HS-5 (cell line): ENCODE measurements at places on chromosomes 11 and 22.

DNA sequence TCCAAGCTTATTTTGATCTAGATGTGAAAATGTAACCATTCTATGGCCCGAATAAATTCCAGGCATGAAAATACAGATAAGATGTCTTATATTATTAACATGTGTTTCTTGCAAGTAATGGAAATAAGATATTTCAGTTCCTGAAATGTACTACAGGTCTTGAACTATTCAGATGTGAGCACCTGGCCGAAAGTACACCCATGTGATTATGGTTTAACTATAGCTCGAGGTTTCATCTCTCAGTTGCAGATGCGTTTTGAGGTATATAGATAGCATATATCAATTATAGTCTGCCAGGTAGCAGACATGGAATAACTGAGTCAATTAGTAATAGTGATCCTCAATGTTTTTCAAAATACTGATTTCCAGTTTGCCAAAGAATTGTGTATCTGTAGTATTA is 68.3 kb downstream of the DDIAS start:
- DNase-seq: no peak

DNA sequence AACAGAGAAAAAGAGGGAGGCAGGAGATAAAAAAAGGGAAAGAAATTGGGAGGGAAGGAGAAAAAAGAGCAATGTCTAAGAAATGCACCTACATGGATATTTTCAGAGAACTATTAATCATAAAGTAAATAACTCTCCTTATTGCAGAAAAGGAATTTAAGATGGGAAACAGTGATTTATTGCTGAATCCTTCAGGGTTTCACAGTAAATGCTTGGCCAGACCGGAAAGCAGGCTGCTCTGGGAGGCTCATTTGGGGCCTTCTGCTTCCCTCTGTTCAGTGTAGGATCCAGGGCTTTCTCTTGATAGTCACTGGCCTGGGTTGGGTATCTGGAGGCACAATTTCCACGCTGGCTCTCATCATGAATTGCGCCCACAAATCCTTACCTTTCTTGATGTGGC is 324.3 kb upstream of the SORL1-AS1 start:
- no peak for DNase-seq

GRCh38 chr11:96486890-96487611 is 97.2 kb downstream of the JRKL start:
- no peak for DNase-seq

- DNase-seq: no peak
Measured at GRCh38 chr11:69892986-69893555, 73.9 kb upstream of the FGF3 start.

DNA sequence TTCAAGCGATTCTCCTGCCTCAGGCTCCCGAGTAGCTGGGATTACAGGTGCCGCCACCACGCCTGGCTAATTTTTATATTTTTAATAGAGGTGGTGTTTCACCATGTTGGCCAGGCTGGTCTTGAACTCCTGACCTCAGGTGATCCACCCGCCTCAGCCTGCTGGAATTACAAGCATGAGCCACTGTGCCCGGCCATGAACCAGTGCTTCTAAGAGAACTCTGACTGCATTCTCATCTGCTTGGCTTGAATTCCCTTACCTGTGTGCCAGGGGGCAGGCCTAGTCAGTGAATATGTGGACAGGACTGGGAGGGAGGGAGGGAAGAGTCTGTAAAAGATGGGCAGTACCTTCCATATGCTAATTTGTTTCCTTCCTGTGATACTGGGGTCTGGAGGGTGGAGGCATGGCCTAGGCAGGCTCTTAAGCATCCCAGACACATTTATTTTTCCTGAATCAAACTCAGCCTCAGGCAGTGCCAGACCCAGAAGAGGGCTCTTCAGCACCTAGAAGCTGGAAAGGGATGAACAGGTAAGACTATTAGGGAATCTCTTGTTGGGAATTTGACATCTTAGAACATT is 6.6 kb downstream of the RPS25 start:
- DNase-seq: no peak

DNA sequence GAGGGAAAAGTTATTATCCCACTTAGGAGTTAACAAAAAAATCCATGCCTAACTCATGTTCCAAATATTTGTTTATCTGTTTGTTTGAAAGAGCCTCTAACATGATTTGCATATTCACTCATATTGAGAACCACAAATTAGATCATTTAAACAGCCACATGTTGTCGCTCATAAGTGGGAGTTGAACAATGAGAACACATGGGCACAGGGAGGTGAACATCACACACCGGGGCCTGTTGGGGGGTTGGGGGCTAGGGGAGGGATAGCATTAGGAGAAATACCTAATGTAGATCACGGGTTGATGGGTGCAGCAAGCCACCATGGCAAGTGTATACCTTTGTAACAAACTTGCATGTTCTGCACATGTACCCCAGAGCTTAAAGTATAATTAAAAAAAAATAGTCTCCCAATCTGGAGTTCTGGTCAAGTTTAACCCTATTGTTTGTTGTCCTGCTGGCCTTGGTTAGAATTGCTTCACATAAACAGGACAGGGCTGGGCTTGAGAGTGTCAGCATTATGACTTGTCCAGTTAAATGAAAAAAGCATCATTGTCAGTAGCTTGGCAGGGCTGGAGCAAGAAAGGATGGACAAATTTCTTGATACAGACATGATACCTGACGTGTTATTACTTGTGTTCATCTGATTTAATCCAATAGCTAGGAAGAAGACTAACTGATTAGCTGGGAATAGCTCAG is 57.8 kb upstream of the PSMA1 start:
- no peak for DNase-seq

DNA sequence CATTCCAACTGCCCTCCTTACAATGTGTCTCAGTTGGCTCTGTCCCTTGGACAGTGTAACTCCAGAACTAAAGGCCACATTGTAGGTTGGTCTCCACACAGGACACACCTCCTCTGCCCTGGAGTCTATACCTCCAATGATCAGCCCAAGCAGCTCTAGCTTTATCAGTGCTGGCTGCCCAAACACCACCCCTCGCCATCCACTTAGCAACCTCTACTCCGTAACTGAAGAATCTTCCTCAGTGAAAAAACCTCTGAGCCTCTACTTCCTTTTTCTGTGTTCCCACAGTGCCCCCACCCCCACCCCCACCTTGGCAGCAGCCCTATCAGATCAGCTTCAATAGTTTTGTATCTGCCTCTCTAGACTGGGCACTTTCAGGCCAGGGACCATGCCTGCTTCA is 33.4 kb downstream of the SERPINH1 start:
- DNase-seq: no peak

GRCh38 chr11:134207538-134208239 is 16.1 kb downstream of the NCAPD3 start:
- DNase-seq: no peak

GRCh38 chr11:66556086-66556485 is 9.4 kb downstream of the ACTN3 start:
- no peak for DNase-seq

DNA sequence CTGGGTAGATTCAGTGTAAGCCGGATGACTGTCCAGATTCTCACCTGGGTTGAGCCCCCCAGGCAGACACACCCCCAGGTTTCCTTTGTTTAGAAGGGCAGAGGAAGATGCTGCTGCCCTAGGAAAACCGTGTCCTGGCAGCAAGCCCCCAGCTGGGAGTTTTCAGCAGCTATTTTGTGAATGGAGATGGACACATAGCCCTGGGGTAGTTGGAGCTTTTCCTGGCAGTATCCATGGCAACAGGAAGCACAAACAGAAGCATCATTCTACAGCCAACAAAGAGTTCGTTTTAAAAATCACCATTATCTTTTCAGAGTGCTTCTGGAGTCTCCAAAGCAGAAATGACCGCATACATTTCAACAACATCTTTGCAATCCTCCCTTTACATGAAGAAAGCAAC is 245.5 kb downstream of the BRD1 start:
- DNase-seq: no peak

GRCh38 chr22:39238966-39239505 is 5.7 kb downstream of the PDGFB start:
- DNase-seq: no peak

DNA sequence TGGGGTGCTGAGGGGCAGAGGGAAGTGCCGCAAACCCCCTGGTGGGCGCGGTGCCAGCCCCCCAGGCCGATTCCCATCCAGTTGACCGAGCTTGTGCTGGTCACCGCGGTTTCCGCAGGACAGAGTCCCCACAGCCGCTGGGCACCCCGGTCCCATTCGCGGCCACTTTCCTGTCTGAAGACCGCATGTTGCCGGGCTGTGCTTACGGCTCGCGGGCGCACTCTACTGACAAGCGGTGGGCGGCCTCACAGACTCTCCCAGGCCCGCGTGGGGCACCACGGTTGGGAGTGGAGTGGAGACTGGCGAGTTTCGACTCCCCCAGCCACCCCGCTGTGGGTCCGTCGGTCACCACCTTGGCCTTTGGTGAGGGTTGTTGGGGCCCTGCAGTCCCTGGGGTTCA is 648 bp upstream of the H19 start:
- no peak for DNase-seq

- DNase-seq: no peak
Measured at GRCh38 chr11:95266751-95267374, 35.9 kb upstream of the SESN3 start.

DNA sequence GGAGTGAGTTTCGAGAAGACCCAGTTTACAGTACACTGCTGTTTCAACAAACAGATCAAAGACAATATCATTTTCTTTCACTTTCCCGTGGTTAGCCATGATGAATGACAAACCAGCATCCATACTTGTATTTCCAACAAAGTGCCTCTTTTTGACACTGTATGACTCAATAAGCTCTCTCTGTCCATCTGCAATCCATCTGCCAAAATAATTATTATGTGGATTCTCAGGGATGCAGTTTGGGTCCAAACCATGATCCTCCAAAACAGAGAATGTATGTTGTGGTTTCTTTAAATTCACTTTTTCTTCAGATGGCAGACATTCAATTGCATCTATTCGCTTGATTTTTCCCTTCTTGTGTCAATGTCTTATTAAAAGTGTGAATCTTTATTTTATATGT is 37.8 kb upstream of the RASD2 start:
- no peak for DNase-seq

DNA sequence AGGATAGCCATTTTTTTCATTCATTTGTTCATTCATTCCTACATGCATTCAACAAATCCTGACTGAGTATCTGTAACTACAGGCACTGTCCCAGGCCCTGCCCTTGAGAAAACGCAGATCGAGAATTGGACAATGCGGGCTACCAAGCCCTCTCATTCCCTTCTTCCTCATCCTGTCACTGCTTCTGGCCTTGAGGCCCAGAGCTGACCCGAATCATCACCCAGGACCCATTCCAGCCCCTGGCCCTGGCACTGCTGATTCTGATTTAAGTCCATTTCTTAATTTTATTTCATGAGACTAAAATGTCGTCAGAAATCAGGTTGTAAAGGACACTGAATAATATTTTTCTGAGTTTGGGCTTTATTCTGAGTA is 24.3 kb downstream of the COMMD9 start:
- no peak for DNase-seq

DNA sequence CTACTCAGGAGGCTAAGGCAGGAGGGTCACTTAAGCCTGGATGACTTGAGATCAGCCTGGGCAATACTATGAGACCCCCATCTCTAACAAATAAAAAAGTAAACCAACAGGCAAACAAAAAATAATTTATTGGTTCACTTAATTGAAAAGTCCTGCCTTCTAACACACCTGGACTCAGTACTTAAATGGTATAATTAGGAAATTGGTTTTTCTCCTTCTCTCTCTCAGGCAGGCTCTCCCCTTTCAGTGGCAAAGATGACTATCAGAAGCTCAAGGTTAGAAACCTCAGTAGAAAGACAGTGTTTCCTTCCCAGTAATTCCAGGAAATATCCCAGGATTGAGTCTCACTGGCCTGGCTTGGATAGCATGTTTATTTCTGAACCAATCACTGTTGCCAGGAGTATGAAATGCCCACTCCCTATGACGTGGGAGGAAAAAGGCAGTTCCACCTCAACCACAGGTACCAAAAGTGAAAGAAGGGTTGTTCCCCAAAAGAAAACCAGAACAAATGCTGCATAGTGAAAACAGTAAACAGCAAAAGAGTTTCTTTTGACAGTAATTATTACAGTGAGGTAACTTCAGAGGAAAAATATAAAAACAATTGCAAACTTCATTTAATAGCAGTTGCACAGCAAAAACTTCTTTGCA is 56.3 kb upstream of the SOX6 start:
- no peak for DNase-seq
